ENCODE measurements at places on chromosomes 12 and 14.

DNA sequence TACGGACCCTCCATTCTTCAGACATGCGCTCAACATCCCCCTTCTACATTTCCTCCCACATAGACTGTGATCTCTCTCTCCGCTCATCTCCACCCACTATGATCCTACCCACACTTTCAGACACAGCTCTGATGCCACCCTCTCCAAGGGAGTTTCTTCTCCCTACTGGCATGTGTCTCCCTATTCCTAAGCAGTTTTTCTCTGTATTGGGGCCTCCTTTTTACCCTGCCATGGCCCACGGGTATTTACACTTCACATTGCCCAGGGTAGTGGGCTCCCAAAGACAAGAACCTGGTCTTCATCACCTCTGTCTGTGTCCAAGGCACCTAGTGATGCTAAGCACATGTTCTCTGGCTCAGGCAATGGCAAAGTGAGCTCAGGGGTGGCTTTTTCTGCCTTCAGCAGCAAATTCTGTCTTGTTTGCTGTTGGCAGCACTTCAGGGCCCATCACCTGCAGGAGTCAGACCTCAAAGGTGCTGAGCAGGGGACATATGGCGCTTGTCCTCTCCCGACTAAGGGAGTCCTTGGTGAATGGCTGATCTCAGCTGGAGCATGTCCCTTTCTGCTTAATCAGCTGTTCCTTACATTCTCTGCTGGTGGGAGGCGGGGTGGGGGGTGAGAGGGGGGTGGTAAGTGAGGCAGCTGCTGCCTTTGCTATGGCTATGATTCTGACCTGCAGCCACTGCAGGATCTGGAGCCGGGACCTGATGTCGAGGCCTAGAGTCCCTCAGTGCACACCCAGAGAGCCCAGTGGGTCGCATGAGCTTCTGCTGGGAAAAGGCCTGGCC is 256.8 kb downstream of the PCNX1 start:
- no peak for DNase-seq

DNA sequence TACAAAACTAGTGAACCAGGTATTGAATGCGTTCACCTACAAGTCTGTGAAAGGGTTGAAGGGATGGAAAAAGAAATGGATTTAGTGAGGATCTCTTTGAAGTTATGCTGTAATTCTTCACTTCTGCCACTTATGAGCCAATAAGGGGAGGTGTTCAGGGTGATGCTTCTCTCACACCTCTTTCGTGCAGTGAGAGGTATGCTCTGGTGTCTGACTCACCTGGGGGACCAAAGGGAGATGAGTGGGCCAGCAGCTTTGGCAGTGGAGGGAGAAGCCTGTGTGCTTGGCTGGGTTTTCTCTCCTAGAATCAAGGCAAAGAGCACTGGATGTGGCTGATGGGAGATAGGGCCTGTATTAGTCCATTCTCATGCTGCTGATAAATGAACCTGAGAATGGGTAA is 45.4 kb downstream of the E2F7 start:
- no peak for DNase-seq

GRCh38 chr12:113152196-113152834 is 2.8 kb downstream of the CFAP73 start:
- DNase-seq, result no peak

GRCh38 chr12:52260361-52261207 is 13.9 kb upstream of the KRT86 start:
- DNase-seq, result no peak

GRCh38 chr12:112768278-112768677 is 23.3 kb upstream of the RPH3A start:
- DNase-seq, result no peak

Data from T-cell (primary cell).